Myocyte (in vitro differentiated cells): ENCODE measurements at places on chromosomes 7 and 10. TPM values are rescaled to one million over a fixed set of nuclear protein-coding genes. Genes with fewer than 3 reads are reported as not detected.

DNA sequence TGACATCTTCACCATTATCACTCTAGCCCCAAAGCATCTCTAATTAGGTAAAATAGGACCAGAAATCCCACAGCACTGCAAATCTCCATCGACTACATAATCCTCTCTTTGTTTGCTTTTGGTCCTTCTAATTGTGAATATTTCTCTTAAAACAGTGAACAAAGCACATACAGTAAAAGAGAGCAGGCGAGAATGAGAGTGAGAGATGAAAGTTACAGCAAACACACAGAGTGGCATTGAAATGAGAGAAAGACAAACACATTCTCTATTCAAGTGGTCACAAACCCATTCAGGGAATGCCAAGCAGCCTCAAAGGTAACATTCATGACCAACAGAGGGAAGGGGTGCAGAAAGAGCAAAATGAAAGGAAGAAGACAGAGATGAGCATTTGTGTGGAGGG, 109.8 kb upstream of the PTN start:
- DNase-seq = no peak

GRCh38 chr7:21338728-21339164, 89.1 kb upstream of the SP4 start:
- DNase-seq = no peak

- peak; percentile 1 for DNase-seq
Measured at GRCh38 chr7:118844748-118845147, 620.2 kb downstream of the ANKRD7 start.

DNA sequence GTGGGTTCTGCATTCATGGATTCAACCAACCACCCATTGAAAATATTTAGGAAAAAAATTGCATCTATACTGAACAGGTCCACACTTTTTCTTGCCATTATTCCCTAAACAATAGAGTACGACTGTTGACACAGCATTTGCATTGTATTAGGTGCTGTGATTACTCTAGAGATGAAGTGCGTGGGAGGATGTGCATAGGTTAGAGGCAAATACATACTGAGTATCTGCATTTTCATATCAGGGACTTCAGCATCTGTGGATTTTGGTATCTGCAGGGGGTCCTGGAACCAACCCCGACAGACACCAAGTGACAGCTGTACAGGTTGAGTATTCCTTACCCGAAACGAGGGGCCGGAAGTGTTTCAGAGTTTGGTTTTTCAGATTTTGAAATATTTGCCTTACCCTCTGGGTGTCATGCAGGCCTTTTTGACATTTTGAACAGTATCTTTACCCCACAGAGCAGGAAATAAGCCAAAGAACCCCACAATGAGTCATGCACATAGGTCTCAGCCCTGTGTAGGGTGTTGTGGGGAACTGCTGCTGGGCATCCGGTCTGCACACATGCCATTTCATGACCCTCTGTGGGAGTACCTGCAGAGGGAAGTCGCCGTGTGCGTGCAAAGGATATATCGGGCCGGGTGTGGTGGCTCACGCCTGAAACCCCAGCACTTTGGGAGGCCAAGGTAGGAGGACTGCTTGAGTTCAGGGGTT, 14.5 kb downstream of the NUDT5 start:
- no peak for DNase-seq

- no peak for DNase-seq
Measured at GRCh38 chr10:109939315-109939961, 16.1 kb upstream of the XPNPEP1 start.

The MINDY4 gene
- total RNA-seq = 2.0 and 2.9 TPM in 2 replicates

The BPGM gene
- 34.0 and 45.0 TPM in 2 replicates for total RNA-seq

The FAM237B gene
- not detected in 2 replicates for total RNA-seq
